Activated T-helper 1 cell treated with anti-CD3 and anti-CD28 coated beads, Interleukin-2, amount 50 U/mL, for 16 hours (primary cell): ENCODE measurements at places on chromosomes 12 and 14.

GRCh38 chr14:42004321-42004720 lies 397.6 kb downstream of the LRFN5 start:
- DNase-seq, result no peak

- DNase-seq, result no peak
Measured at GRCh38 chr12:47080725-47081502, 1.2 kb upstream of the AMIGO2 start.

- no peak for DNase-seq
Measured at GRCh38 chr12:26389343-26389742, 194.0 kb downstream of the SSPN start.

GRCh38 chr14:104712881-104713734 lies 10.9 kb upstream of the ADSS1 start:
- DNase-seq, result no peak

DNA sequence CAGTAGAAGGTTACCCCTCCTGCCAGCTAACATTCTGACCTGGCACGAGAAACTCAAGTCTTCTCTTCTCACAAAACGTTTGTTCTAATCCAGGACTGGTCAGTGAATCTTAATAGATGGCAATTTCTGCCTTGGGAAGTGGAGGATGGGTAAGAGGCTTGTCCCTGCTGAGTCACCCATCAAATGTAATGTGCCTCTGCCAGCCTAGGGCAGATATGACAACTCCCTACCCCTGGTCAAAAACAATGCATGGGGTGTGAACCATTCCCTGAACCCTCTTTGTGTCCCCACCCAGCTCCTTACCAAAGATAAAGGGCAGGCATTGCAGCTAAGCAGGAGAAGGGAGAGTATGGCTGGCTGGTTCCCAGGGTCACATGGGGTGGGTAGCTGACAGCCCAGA lies 1052.9 kb downstream of the GALC start:
- DNase-seq, result no peak

DNA sequence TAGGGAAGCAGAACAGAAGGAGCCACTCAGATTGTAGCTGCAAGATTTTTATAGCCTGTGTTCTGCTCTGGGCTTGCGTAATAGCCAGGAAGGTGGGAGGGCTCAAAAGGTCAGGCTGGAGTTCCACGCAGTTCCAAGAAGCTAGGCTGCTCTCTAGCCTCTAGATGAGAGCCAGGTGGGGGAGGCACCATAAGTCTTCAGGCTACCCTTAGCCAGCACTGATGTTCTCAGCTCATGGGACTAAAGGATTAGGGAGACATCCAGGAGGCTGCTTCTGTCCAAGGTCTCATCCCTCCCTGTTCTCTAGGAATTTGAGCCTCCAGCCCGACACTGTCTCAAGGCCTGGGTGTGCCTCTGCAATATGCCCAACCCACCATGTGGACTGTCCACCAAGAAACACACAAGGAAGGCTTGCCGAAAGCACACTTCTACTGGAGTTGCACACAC lies 1.7 kb downstream of the LMBR1L start:
- DNase-seq, result no peak

DNA sequence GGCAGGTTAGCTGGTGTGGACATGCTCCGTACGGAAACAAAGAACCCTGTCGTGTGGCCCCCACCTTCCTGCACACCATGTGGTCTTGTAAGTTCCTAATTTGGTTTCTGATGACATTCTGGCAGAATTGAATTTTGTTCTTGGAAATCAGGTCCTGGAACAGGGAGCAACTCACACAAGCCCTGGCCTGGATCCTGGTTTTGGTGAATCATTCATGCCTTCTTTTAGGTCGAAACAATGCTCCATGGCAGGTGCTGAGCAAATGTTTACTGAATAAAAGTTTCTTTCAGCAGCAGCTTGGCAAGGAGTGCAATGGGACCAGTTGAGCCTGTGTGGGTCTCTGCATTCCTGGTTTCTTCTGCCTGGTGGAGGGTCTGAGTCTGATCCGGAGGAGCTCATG lies 978.4 kb downstream of the BCL11B start:
- DNase-seq, result no peak

DNA sequence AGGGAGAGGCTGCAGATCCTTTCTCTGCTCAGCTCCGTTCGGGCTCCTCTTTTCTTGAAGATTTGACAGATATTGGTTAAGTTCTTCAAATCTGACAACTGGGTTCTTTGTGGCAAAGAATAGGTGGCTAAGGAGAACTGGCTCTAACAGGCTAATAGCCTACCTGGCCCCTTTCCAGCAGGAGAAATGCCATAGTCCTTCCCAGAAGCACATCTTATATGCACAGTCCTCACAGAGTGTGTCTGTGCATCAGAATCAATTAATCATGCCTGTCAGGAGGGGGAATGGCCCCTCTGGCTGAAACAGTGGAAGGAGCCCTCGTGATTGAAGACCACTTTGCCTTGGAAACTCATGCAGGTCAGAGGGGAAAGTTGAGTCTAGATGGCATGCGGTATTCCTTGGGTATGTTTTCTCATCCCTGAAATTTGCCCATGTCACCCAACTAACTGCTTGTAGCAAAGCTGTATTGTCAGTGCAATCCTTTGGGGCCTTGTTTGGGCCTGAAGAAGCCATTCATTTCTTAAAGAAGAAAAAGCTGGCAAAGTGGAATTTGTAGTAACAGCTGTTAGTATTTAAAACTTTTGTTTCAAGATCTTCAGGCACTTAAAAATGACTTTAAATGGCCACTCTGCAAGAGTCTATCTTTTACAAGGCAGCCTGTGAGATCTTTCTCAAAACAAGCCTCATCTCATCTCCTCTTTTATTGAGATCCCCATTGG lies 251.5 kb downstream of the ZFP36L1 start:
- no peak for DNase-seq

- no peak for DNase-seq
Measured at GRCh38 chr14:53516261-53516774, 363.2 kb upstream of the DDHD1 start.

GRCh38 chr12:50242751-50243191 lies 40.5 kb downstream of the LIMA1 start:
- DNase-seq, result no peak

DNA sequence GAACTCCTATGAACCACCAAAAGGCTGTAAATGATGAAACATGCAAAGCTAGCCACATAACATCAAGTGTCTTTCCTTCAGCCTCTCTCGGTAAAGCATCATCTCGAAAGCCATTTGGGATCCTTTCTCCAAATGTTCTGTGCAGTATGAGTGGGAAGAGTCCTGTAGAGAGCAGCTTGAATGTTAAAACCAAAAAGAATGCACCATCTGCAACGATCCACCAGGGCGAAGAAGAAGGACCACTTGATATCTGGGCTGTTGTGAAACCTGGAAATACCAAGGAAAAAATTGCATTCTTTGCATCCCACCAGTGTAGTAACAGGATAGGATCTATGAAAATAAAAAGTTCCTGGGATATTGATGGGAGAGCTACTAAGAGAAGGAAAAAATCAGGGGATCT lies 61.2 kb downstream of the ATG14 start:
- no peak for DNase-seq

DNA sequence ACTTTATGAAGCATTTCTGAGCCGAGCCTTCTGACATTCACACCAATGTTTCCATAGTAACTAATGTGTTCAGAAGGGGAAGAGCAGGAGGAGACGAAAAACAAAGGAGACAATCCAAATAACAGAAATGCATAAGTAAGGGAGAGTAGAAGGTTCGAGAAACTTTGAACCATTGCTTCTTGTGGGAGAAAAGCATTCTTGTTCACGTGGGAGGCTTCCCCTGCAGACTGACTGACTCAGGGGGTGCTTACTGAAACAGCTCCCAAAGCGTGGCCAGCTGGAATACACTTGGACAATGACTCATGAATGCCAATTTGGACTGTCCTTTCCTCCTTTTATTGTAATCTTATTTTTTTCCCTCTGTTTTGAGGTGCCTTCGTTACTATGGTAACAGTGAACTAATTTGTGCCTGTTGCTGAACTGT lies 73.9 kb downstream of the NEDD1 start:
- no peak for DNase-seq

DNA sequence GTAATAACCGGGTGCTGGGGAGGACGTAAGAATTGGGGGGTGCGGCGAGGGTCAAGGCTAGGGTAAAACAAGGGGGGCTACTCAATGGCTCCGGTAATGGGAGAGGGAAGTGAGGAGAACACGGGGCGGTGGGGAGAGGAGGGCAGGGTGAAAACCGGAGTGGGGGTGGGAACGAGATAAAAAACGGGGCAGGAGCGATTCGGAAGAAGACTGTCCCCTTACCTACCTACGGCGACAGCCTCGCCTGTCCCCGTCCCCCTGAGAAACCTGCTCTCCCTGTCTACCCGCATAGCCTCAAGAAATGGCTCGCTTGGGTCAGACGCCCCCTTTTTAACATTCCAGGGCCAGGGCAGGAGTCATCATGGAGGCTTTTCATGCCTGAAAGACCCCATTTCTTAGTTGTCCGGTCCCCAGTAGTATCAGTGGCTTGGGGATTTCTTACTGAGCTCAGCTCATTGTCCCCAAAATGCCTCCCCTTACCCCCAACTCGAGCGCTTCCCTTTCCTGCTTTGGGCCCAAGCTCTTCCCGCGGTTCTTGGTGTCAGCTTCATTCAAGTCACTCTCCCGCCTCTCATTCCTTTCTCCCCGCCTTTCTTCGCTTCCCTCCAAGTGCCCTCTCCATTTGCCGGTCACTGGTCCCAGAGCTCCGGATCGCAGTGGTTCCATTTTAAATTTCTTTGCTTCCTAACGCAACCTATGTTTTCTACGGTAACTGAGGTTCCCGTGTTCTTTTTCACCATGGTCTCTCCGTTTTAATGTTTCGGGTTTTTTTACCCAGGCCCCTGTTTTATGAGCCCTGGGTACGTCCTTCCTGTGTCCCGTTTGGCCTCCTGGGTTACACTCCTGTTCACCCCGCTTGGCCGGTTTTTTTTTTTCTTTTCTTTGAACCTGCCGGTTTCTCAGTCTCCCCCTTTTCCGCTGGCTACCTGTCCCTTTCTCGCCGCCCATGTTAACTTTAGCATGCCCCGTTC lies 1.2 kb upstream of the WSB2 start:
- DNase-seq, result no peak

GRCh38 chr12:71589478-71589881 lies 74.2 kb downstream of the ZFC3H1 start:
- no peak for DNase-seq

- no peak for DNase-seq
Measured at GRCh38 chr12:53468282-53468681, 16.4 kb downstream of the PCBP2 start.

DNA sequence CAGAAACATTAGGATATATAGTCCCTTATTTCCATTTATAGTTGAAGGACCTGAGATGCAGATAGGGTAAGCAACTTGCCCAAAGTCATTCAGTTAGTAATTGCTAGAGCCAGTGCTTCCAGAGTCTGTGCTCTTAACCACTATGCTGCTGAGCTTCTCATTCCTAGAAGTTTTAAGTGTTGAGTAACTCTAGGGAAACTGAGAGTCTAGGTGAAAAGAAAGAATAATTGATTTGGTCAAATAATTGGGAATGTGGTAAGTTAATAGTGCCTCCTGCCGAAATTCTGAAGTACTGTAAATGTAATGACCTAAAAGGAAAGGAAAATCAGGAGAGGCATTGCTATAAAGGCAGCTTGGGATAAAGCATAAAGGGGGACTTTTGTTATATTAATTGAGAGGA lies 14.1 kb downstream of the PYROXD1 start:
- no peak for DNase-seq

GRCh38 chr12:48459259-48459658 lies 13.1 kb upstream of the ANP32D start:
- DNase-seq, result no peak

GRCh38 chr12:50282721-50283228 lies 545 bp downstream of the LIMA1 start:
- no peak for DNase-seq

DNA sequence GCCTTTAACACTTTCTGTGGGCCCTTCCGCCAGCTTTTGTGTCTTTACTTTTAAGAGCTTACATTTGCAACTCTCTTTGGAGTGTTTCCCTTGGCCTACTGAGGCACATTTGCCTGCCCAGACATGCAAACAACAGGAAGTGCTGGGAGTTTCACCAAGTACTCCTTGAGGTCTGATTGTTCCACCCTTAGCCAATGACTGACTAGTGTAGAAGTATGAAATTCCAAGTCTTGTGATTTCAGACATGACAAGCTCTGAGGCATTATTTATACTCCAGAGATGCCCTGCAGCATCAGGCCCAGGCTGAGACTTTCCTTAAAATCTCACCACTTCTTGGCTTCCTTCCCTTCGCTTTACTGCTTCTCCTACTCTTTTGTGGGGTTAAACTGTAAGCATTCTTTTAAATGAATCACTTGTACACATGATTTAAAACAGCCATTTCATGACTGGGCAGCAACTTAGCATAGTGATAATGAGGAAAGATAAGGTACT lies 174.1 kb downstream of the SLC6A15 start:
- no peak for DNase-seq
